ENCODE measurements at places on chromosomes 16 and 17.
A peak's percentile ranks its signal among the peaks of the same experiment; 100 is the strongest.

GRCh38 chr16:30005341-30006094 is 5.3 kb downstream of the DOC2A start:
- peak; percentile 82 for DNase-seq

DNA sequence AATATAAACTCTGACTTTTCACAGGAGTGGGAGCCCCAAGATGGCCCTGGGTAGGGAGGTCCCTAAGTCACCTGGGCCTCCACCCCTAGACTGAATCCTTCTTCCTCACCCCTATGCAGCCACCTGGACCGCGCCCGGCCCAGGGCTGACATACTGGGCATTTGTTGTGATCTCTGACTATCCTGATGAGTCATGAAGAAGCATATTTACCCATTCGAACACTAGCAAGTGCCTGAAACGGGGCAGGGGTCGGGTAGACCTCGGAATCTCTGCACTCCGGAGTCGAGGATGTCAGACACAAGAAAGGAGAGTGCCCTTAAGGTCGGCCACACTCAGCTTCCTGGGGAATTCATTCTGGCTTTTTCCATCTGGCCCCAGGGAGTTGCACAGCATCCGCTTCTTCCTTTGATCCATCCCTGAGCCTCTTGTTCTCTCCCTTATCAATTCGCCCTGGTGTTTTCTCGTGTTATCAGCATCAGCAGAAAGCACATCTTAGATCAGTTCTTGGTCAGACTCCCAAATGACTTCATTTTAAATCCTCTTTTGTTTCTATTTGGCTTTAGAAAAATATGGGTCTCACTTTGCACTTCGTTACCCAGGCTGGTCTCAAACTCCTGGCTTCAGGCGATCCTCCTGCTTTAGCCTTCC is 10.4 kb downstream of the METTL22 start:
- DNase-seq: no peak

- DNase-seq: no peak
Measured at GRCh38 chr17:8438441-8438840, 2.8 kb downstream of the NDEL1 start.

DNA sequence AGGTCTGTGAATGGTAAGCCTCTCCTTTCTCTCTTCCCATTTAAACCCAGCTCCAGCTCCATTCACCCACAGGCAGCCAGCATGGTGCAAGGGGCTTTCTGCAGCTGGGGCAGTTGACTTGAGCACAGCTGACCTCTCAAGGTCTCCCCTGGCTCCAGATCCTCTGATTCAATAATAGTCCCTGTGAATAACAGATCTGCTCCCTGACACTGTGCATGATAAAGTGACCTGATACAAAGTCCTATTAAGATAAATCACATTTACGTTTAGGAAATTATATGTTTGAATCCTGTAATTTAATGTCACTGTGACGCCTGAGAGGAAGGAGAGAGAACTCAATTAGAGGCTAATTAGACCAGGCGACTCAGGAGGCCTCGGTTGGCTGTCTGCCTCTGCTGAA is 540.4 kb upstream of the CDH11 start:
- no peak for DNase-seq

GRCh38 chr16:22721511-22722100 is 92.4 kb upstream of the HS3ST2 start:
- no peak for DNase-seq

DNA sequence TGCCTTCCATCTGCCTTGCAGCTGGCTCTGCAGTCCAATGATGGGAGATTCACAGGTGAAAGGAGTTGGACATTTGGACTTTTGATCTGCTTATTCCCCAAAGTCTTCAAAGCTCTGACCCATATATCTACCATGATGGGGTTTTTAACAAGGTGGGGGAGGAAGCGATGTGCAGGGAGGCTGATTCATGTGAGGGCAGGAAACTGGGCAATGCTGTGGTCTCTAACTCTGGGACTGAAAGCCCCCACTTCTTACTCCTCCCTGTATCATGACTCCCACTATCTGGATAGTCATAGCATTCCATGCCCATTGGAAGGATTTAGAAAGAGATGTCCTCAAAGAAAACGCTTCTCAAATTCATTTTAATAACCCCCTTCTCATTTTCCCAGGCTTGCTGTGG is 16.3 kb downstream of the HOXB1 start:
- DNase-seq: no peak

DNA sequence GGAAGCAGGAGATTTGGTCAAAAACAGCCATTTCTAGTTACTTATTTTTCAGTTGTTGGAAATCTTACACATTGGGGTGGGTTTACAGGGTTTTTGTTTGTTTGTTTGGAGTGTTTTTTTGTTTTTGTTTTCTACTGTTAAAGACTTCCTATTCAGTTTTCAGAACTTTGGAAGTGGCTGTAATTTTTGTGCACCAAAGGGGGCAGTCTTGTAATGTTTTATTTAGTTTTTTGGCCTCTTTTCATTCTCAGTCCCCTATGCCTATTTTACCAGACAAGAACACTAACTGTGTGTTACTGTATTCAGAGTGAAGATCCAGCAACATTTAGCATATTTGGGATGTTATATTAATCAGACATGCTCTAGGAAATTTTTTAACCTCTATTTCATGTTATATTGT is 20.6 kb downstream of the TPPP3 start:
- peak; percentile 37 for DNase-seq

GRCh38 chr17:613725-614124 is 100.9 kb downstream of the VPS53 start:
- DNase-seq: no peak

DNA sequence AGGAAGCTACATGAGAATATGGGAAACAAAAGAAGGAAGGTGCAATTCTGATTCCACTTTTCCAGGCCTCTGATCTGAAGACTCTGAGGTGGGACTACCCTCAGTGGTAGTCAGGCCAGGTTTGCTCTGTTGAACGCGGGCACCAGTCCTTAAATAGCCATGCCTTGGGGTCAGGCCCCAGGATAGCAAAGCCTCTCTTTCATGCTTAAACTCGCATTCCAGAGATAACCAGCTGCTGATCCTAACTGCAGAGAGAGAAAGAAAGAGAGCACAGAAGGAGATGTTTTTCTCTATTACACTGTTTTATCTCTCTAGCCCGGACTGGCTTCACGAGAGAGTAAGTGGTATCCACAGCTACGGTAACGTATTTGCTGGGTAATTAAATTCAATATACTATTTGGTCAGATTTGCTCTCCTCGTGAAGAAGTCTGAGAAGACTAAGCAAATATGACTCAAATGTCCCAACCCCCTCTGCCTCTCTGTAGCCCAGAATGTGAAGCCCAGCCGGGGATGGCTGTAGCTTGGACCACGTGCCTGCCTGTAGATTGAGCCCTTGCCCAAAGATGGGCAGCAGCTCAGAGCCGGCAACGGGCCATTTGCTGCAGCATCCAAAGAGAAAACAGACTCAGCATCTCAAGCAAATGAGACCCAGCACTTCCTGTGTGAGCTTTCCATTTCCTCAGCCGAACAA is 122.2 kb downstream of the SMG6 start:
- no peak for DNase-seq

- DNase-seq: no peak
Measured at GRCh38 chr16:47057630-47057993, 84.1 kb upstream of the DNAJA2 start.

GRCh38 chr16:53805752-53806151 is 101.8 kb downstream of the FTO start:
- DNase-seq: no peak

DNA sequence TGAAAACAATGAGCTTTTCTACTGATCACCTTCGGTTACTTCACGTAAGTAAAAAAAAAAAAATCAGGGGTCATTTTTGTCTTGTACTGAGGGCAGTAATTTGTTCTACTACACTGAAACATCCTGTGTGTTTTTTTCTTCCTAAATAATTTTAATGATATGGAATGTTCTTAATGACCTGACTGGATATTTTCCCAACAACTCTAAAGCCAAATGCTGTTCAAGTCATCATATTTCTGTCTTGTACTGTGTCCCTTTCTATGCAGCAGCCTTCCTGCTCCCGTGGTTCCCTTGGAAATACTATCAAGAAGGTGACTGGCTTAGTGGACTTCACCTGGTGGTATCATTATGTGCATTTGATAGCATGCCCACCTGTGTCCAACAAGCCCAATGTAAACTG is 10.8 kb upstream of the CDR2 start:
- DNase-seq: no peak

- DNase-seq: no peak
Measured at GRCh38 chr16:85206472-85207356, 94.4 kb upstream of the CIBAR2 start.

DNA sequence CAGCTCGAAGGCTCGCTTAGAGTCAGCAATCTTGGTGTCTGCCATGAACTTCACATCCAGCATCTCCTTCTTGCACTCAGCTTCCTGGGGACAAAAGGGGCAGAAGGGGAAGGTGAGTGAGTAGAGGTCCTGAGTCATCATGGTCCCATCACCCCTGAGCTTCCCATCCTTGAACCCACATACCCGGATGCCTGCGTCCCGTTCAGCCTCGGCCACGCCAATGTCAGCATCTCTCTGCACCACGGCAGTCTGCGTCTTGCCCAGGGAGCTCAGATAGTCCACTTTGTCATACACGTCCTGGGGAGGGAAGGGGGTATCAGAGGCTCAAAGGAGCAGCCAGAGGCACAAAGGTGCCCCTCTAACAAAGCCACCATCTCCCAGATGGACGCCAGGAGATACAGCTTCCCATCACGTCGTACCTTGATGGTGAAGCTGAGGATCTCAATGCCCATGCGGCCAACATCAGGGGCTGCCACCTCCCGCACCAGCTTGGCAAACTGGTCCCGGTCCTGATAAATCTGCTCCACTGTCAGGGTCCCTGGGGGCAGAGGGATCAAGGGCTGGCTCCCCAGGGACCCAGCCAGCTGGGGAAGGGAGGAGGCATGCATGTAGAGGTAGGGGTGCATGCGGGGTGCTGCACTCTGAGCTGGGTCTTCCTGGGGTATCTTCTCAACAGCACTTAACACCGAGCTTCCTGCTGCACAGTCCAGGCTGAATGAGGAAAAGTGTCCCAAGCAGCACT is 15.2 kb downstream of the FLOT2 start:
- peak; percentile 64 for DNase-seq

GRCh38 chr17:71084219-71084618 is 914.9 kb downstream of the KCNJ2 start:
- DNase-seq: peak; percentile 77

DNA sequence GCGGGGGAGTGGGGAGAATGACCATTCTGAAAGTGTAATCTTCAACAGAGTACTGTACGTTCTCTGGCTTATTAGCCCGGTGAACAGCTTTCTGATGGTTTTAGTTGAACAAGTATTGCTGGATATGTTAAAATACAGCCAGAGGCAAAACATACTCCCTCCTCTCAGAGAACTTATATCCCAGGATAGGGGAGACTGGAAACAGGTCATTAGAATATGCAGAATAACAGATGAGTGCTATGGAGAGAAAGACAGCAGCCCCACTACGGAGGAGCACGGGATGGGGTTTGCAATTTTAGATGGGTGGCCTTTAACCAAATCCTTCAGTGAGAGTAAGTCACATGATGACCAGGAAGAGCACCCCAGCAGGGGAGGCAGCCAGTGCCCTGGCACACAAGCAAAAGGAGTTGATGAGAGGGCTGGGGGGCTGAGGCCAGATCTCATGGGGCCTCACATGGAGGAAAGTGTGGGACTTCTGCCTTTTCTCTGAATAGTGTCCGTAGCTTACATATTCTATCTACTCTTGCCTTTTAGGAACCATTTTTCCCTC is 43.1 kb upstream of the SEC14L1 start:
- no peak for DNase-seq

DNA sequence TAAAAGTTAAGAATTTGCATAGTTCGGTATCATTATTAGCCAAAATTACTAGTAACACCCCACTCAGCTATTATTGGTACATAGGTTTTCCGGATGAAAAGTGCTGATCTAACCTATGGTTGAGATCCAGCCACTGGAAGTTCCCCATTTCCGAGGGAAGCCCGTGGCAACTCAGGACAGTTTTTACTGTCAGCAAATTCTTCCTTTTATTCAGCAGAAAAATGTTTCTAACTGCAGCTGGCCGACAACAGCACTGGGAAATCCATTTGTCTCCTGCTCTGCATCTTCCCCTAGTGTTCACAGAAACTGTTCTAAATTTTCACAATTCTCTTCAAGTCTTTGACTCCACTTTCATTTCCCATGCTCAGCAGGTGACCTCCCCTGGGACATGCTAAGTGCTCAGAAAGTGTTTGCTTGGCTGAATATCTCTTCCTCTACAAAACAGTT is 15.5 kb upstream of the MMD start:
- DNase-seq: no peak

DNA sequence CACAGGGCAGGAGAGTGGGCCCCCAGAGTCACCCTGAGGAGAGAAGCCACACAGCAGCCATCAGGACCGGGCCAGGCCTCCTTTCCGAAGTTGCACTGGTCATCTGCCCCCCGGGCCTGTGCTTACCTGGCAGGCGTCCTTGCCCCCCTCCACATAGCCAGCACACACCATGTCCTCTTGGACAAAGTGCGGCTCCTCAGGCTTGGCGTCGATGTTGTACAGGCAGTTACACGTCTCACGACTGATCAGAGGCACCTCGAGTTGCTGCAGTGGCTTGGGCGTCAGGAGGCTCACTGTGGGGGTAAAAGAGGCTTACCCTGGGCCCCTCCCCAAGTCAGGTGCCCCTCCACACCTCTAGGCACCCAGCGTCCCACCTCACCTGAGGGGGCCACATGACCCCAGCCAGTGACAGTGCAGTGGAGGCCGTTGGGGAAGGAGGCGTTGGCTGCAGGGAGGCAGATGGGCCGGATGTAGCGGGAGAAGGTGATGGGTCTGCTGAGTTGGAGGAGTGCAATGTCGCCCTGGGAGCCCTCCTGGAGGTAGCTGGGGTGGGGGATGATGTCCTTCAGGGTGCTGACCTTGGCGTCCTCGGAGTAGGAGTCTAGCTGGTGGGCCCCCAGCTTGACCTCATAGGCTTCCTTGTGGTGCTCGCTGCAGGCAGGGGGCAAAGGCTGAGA is 3.1 kb downstream of the PRSS8 start:
- DNase-seq: no peak

DNA sequence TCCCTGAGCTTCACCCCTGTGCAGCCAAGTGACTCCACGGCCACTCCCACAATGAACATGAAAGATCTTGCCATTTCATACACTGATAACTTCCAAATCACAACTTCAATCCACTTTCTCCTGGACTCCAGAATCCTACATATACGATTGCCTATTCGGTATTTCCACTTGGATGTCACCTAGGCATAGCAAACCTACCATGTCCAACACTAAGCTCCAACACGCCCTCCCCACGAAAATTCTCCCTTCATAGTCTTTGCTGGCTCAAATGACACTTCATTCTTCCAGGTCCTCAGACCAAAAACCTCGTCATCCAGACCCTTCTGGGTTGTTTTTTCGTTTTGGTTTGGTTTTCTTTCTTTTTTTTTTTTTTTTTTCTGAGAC is 1.9 kb downstream of the GLTPD2 start:
- DNase-seq: no peak
